Myocyte (in vitro differentiated cells): ENCODE measurements at places on chromosomes 11 and 22. TPM values are rescaled to one million over a fixed set of nuclear protein-coding genes. Genes with fewer than 3 reads are reported as not detected.

DNA sequence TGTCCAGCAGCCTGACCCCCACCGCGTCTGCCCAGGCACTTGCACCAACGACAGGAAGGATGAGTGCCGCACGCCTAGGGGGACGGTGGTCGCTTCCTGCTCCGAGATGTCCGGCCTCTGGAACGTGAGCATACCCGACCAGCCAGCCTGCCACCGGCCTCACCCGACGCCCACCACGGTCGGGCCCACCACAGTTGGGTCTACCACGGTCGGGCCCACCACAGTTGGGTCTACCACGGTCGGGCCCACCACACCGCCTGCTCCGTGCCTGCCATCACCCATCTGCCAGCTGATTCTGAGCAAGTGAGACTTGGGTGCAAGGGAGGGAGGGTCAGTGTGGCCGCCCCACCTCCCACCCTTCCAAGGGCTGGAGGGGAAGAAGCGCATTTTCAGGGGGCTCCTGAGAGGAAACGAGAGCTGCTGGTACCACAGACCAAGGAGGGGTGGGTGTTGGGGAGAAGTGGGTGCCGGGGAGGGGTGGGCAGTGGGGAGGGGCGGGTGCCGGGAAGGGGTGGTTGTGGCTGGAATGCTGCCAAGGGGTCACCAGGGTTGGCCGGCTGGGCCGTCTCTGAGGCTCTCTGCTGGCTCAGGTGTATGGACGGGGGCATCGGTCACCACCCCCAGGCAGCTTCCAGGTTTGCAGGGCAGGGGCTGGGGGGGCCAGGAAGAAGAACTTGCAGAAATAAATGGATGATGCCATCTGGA, 27.7 kb upstream of the MUC5B start:
- no peak for DNase-seq

DNA sequence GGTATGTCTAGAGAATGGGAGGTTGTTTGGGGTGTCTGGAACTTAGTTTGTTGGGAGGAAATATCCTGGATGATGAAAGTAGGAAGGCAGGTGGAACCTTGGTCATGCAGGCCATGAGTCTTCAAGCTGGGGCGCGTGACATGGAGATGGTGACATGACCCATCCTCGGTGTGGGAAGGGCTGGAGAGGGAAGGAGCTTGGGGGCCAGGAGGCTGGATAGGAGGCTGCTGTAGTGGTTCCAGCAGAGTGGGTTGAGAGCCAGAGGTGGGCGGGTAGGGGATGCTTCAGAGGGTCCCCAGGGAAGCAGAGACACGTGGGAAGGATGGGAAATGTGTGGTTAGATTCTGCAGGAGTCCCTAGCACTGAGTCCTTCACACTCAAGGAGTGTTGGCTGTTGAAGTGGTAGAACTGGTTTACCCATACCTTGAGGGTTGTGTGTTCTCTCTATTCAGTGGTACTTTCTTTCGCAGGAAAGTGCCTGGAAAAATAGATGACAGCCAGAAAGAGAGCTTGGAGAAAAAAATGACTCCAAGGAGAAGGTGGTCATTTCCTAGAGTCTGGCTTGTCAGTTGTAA, 56.8 kb downstream of the LDLRAD3 start:
- no peak for DNase-seq

GRCh38 chr11:102680945-102681344, 24.6 kb downstream of the MMP27 start:
- DNase-seq, result peak; percentile 34

The SYCE3 gene
- not detected in 2 replicates for total RNA-seq

The PGA3 gene
- 10.7 and 19.9 TPM in 2 replicates for total RNA-seq
